ENCODE measurements at places on chromosomes 5 and 9. TPM values are rescaled to one million over a fixed set of nuclear protein-coding genes. Genes with fewer than 3 reads are reported as not detected.

Gene GABRB2
- total RNA-seq = not detected

Gene TAF11L14
- not detected for total RNA-seq

Gene TMEM174
- not detected for total RNA-seq

Gene F2RL2
- not detected for total RNA-seq

Gene NPR3
- not detected for total RNA-seq

DNA sequence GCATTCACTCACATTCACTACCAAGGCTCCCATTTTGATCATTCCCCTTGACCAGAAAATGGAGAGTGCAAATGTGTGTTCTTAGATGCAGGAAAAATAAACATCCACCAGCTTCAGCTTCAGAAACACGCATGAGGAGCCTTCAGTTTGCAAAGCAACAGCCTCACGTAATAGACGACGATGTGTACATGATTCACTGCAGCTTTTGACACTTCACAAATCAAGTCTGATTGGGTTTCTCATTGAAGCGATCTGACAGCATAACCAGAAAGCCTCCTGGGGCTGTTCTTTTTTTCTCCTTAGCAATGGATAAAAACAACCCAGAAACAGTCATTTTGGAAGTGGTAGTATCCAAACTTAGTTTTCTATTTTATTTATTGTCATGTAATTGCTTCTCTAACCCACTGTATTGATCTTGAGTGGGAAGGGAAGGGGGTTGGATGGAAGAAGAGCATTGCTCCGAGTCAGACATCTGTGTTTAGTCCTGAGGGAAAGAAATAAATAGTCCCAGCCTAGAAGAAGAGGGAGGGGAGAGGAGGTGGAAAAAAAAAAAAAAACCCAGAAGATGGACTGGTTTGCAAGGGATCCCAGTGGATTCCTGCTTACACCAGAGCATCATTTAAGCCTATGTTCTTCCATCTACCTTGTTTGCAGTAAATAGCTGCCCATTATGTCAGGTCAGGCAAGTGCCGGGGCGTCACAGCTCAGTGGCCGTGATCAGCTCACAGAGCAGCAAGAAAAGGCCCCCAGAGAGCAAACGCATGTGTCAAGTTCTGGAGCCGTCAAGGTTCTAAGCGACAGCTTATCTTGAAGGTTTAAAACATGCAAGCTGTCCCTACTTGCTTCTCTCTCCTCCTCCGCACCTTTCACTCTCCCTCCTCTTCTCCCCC lies 190.2 kb upstream of the SNX2 start:
- no peak for DNase-seq

DNA sequence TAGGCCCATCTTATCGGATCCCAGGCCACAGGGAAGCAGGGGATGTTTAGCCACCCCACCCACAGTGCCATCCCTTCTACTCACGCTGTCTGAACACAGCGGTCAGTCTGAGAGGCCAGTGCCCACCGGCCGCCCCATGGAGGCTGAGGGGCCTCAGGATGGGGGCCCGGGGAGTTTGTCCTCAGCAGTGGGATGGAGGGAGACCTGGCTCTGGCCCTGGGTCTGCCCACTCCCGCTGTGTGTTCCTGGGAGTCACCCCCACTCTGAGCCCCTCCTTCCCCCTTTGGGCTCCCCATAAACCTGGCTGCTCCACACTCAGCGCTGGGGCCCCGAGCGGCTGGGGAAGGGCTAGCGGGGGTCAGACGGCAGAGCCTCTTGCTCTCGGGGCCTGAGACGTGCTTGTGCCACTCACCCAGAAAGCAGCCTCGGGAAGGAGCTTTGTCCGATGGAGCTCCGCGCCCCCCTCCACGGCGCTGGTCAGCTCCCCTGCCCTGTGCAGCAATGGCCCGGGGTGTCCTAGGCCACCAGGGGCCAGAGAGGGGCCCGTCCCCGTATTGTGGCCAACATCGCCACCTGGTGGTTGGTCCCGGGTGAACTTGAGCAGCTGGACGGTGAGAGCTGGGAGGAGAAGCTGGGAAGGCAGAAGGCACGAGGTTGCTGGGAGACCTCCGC lies 10.9 kb upstream of the LAMC3 start:
- DNase-seq = peak; percentile 57

- no peak for DNase-seq
Measured at GRCh38 chr9:73284377-73284776, 132.7 kb downstream of the ANXA1 start.

DNA sequence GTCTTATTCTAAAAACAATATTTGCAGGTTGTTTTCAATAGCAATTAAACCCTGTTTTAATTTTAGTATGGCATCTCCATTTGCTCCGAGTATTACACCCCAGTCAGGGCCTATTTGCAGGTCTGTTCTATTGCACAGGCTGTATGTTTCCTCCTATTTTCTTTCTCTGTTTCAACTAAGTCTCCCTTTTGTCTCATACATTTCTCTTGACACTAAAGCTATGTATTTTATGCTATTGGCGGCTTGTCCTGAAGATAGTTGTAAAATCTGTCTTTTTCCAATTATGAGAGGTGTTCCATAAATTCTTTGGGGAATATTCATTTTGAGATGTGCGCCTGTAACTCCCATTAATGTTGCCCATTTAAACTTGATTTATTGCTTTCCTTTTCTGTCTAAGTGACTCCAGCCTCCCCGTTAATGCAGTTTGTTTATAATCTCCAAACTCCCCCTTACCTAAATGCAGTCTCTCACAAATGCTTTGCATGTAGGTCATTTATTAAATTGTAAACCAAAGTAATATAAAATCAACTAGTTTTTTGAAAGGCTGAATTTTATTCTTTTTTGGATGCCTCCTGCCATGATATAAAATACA lies 262.4 kb downstream of the CDH12 start:
- DNase-seq = no peak

DNA sequence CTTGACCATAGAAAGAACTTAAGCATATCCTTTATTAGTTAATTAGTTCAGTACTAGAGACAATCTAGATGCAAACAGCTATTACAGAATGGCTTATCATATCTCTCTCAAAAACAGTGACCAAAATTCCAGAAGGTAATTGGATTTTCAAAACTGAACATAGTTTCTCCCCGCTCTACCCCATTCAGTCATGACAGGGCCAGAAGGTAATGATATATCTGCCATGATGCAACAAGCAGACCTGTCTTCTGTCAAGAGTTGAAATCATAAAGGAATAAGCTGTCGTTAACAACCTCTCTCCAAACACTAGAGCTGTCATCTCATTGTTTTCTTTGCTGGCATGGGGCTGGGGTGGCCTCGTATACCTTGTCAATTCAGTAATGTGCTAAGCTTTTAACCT lies 200.5 kb upstream of the POU5F2 start:
- no peak for DNase-seq

- DNase-seq = no peak
Measured at GRCh38 chr9:116951588-116952435, 264.7 kb downstream of the TRIM32 start.

- DNase-seq = no peak
Measured at GRCh38 chr5:58998544-58998943, 415.7 kb downstream of the RAB3C start.

- DNase-seq = no peak
Measured at GRCh38 chr9:129383019-129383560, 205.0 kb upstream of the IER5L start.

GRCh38 chr9:17597977-17598376 lies 19.1 kb downstream of the SH3GL2 start:
- no peak for DNase-seq

GRCh38 chr9:108053555-108054061 lies 564.0 kb upstream of the KLF4 start:
- DNase-seq = no peak

- no peak for DNase-seq
Measured at GRCh38 chr5:146993876-146994530, 115.4 kb upstream of the PPP2R2B start.

- DNase-seq = no peak
Measured at GRCh38 chr5:38446029-38446522, 110.4 kb downstream of the LIFR start.
